ENCODE measurements at places on chromosomes 5 and 9.

DNA sequence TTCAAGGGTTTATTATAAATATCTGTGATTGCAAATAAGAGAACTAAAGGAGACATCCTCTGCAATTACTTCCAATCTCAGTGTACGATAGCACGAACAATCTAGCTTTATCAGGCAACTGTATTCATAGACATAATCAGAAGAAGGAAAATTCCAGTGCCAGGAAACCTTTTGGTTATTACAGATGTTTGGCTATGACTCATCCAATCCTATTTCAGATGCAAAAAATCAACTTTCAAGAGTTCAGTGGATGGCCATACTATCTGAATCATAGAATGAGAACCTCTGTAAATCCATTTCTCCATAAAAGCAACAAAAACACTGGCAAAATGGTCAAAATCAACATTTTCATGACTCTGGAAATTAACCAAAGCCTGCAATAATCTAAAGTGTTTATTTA lies 37.9 kb downstream of the GAS1 start:
- DNase-seq, result no peak

DNA sequence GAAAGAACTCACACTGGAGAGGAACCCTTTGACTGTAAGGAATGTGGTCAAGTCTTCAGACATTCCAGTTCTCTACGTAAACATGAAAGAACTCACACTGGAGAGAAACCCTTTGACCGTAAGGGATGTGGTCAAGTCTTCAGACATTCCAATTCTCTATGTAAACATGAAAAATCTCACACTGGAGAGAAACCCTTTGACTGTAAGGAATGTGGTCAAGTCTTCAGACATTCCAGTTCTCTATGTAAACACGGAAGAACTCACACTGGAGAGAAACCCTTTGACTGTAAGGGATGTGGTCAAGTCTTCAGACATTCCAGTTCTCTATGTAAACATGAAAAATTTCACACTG lies 32.6 kb downstream of the MAPK9 start:
- no peak for DNase-seq

DNA sequence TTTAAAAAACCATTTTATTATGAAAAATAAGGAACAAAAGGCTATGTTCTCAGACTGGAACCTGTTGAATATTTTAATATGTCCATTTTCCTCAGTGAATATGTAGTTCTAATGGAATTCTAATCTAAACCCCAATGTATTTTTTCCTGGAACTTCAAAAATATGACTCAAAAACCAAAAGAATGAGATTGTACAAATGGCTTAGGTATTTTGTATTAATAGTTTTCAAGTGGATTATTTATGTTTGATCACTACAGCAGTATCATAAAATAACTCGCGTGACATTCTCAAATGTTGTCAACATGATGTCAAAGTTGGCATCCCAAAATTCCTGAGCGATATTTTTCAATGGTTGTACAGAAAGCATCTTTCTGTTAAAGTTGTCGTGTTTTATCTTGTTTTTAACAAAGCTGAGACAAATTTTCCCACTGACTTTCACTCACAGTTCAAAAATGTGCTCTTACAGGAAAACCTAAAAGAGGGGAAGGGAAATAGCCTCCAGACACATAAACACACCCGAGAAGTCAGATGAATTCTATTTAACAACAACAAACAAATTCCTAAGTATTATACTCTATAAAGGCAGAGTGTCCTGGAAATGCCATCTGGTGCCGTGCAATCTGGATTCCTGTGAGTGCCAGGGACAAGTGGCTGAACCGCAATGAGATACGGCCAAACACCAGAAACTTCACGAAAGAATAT lies 68.1 kb upstream of the TAS2R1 start:
- no peak for DNase-seq

GRCh38 chr5:103587185-103587748 lies 24.7 kb upstream of the NUDT12 start:
- no peak for DNase-seq

DNA sequence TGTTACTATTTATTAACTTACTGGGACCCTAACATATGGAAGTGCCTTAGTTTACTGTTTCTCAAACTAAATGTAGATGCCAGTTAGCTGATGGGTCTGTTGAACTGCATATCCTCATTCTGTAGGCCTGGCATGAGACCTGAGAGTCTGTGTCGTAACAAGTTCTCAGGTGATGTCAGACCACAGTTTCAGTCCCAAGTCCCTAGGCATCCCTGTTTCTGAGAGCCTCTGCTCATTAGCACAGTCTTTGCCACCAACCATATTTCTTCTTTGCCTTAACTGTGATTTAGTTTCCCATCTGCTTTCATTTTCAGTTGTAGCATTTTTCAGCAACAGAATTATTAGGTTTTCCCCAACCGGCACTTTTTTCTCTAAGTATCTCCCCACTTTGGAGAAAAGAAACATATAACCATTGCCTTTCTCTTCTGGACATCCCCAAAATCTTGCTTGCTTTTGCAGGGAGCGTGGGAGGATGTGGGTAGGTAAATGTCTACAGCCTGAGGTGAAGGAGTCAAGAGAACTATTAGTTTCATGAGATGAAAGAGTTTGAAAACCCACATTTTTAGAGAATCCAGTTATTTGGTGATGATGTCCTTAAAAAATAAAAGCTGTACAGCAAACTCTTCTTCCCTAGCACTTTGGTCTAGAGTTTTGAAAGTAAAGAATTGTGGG lies 74.6 kb downstream of the NUDT12 start:
- DNase-seq, result no peak

GRCh38 chr5:72013766-72014624 lies 93.3 kb upstream of the MAP1B start:
- no peak for DNase-seq

DNA sequence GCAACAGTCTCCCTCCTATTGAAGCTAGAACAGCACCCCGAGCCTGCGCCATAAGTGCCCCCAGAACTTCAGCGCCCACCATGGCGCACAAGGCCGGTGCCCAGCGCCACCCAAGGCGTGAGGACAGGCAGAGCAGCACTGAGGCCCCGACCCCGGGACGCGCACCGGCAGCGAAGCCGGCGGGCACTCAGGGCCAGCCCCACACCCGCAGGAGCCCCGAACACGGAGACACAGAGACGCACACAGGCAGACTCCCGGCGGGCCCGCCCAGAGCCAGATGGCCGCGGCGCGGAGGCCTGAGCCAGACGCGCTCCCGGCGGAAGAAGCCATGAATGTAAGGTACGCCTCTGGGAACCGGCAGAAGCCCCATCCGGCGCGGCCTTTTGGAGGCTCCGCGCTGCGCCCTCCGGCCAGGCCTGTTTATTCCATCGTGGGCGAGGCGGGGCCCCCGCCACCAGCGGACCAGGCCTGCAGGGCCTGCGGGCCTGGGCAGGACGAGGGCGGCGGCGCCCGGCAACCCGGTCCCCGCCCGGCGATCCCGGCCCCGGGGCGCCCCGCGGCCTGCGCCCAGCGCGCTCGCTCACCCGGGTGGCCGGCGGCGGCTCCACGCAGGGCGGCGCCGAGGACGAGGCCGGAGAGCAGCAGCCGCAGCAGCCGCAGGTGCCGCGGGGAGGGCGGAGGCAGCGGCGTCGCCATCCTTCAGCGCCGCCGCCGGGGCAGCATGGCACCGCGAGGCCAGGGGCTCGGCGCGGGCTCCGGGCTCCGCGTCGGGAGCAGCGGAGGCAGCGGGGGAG lies 486 bp downstream of the NPDC1 start:
- peak; percentile 59 for DNase-seq

GRCh38 chr5:3155717-3156116 lies 404.2 kb upstream of the IRX2 start:
- DNase-seq, result no peak

GRCh38 chr5:15290953-15291352 lies 209.0 kb upstream of the FBXL7 start:
- no peak for DNase-seq

DNA sequence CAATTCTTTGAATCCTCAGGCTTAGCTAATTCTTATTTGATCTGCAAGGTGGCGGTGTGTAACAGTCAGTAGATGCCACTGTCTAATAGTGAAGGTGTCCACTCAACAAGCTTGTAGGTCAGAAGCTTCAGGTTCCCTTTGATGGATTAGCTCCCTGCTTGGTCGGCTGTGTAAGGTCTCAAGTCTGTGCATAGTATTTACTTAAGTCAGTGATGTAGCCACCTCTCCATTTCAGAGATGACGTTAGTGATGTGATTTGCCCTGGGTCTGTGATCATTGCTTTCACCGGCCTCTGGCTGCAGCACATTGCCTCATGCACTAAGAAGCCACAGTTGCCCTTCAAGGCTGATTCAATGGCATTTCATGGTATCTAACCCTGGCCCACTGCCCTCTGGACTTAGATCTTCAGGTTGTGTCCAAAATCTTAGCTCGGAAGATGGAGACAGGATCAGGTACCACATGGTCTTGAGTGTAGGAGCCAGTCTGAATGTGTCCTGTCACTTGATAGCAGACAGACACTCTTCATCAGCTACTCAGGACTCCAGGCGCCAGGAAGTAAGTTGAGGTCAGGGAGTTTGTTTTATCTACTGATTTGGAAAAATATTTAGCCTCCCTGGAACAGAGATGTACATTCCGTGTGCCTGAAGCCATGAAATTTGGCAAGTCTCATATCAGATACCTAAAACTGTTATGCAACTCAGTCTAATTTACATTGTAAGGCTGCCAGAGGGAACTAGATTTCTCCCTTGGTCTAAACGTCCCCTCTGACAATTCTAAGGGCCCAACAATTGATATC lies 42.9 kb downstream of the SUB1 start:
- no peak for DNase-seq

- no peak for DNase-seq
Observed at GRCh38 chr9:81619353-81620001, 69.9 kb downstream of the TLE1 start.

GRCh38 chr5:59037941-59038797 lies 455.3 kb downstream of the RAB3C start:
- DNase-seq, result no peak

- DNase-seq, result no peak
Observed at GRCh38 chr9:78562021-78562420, 265.1 kb downstream of the PSAT1 start.

DNA sequence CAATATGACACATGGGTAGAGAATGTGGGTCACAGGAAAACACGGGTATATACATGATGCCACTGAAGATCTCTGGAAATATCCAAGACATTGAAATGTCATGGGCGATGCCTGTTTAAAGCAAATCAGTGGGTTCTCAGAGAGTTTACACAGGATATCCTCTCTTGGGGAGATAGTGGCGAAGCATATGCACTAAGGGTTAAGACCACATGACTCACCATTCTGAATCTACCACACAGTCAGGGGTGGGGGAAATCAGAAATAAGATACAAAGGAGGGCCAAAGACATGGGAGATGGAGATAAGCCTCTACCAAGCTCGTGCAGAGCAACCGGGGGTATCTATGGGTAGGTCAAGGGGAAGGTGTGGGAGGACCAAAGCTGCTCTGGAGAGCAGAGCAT lies 58.8 kb downstream of the SH3PXD2B start:
- DNase-seq, result no peak

GRCh38 chr5:147417135-147417813 lies 92.6 kb downstream of the DPYSL3 start:
- no peak for DNase-seq

DNA sequence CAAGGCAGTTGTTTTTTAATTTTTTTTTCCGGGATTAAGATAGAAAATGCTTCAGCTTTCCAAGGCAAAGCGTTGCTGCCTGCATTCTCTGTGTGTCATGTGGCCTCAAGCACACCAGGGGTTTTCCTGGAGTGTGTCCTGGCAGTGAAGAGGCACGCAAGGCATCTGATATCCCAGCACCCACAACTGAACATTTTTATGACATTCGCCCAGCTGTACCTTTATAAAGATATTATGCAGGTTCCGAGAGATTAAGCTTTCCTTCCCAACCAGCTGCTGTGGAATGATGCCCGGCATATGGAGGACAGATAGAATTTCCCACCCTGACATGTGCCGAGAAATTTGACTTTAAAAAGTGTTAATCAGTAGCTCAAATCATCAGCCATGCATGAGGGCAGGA lies 205.6 kb downstream of the GADD45G start:
- no peak for DNase-seq

- no peak for DNase-seq
Observed at GRCh38 chr5:136655468-136655867, 290.1 kb upstream of the TRPC7 start.

DNA sequence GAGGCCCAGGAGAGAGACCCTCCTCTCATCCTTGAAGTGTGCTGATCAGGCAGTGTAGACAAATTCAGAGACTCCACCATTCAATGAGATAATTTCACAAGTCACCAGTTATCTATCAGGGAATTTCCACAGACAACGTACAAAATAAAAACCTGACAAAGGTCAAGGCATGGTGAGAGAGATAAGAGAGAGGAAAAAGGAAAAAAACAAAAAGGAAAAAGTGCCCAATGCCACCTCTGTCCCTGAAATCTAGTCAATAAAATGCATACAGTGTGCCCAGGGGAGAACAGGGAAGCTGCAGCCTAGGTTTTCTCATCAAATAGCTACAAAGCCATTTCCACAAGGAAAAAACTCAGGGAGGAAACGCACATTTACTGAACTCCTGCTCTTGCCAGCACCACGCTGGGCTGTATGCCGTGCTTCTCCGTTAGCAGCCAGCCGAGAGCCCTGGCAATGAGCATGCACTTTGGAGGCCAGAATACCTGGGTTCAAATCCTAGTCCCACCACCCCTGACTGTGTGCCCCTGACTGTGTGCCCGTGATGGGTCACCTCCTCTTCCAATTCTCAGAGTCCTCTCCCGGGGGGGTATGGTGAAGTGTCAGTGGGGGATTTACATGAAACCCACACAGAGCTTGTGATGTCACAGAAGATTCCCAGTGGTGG lies 11.6 kb downstream of the WHRN start:
- DNase-seq, result no peak

DNA sequence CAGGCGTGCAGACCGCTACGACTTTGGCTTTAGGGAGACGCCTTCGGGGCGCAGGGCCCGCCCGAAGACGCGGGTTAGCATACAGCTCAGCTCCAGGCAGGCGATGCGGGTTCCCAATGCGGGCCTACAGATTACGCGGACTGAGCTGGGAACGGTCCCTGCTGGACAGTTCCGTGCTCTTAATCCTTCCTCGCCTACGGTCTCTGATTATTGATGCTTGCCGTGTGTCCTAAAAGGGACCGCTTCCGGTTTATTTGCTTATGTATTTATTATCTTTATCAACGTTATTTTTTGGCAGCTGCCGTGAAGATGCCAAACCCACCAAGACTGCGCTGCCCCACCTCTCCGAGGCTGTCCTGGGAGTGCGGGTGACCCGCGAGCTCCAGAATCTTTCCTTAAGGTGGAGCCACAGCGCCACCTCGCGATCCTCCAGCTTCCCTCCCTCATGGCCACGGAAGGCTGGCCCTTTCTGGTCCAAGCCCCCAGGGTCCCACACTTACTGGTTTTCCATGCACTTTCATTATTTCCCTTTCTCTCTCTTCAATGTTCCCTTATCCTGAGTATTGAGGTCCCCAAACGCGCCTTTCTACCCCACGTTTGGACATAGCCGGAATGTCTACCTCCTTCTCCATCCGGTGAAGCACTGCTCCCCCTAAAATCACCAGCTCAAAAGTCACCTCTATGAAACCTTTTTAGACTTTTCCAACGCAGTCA lies 7.0 kb upstream of the EBF1 start:
- peak; percentile 88 for DNase-seq

GRCh38 chr9:113479174-113479621 lies 15.7 kb downstream of the RGS3 start:
- no peak for DNase-seq

- DNase-seq, result no peak
Observed at GRCh38 chr9:16524823-16525222, 345.6 kb downstream of the BNC2 start.

GRCh38 chr5:54226215-54226614 lies 84.2 kb downstream of the ARL15 start:
- no peak for DNase-seq
